ENCODE measurements at places on chromosomes 6 and 20. TPM values are rescaled to one million over a fixed set of nuclear protein-coding genes. Genes with fewer than 3 reads are reported as not detected.

- DNase-seq: no peak
Measured at GRCh38 chr20:8394308-8394945, 262.4 kb downstream of the PLCB1 start.

GRCh38 chr20:45409521-45410272 is 1.6 kb downstream of the DBNDD2 start:
- no peak for DNase-seq

DNA sequence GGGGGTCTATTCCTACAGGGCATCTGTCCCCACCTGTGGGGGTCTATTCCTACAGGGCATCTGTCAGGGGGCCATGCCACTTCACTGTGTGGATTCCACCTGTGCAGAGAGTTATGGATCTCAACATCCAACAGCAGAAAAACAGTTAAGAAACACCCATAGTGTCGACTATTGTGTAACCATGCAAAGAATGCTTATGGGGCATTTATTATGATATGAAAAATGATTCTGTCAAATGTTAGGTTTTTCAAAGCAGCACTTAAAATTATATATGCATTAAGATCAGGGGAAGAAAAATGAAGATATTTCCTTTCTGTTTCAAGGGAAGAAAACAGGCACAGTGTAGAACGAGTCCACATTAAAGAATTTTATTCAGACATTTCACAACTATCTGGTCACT is 2.9 kb downstream of the GPR31 start:
- no peak for DNase-seq

DNA sequence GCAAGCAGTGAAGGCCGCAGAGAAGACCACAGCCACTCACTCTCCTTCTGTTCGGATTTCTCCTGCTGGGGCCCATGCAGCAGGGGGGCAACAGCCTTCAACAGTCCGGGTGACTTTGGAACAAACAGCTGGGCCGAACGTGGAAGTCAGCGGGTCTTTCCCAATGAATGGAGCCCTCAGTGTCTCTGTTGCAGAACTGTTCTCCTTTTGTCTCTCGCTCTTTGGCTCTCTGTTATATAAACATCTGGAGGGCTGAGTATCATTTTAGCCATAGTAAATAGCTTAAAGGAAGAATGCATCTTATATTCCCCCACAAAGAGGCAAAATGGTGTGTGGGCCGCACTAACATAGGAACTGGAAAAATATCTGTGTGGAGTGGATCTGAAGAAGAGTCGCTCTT is 136.7 kb upstream of the RALGAPA2 start:
- DNase-seq: no peak

GRCh38 chr20:4774207-4774606 is 52.5 kb downstream of the PRND start:
- no peak for DNase-seq

DNA sequence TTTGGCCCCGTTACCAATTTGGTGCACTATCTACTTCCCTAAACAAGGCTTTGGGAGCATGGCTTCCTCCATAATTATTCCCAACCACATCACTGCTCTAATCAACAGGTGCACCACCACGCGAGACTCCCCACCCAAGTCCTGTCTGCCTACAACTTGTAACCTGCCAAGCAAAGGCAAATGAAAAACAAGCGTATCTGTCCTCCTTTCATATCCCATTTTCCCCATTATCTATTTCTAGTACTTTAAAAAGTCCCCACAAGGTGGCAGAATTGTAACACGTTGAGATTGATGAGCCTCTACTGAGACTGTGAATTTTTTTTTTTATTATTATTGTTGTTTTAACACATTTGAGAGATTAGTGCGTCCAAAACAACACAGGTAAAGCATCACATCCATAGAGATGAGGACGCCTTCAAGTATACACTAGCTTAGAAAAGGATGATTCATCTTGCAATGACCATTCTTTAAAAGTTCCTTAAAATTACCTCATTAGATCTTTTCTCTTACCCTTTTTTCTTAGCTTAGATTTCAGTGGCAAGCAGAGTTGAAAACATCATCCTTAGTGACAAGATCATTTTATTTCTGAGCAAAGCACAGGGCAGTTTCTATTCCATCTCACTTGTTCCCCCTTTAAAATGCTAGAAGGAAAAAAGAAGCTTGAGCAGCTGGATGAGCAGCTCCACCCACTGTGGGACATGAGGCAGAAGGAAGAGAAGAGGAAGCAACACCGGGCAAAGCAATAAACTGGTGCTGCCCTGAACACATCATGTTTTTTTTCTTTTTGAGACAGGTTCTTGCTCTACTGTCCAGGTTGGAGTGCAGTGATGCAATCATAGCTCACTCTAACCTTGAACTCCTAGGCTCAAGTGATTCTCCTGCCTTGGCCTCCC is 210.8 kb downstream of the ARHGAP18 start:
- no peak for DNase-seq

DNA sequence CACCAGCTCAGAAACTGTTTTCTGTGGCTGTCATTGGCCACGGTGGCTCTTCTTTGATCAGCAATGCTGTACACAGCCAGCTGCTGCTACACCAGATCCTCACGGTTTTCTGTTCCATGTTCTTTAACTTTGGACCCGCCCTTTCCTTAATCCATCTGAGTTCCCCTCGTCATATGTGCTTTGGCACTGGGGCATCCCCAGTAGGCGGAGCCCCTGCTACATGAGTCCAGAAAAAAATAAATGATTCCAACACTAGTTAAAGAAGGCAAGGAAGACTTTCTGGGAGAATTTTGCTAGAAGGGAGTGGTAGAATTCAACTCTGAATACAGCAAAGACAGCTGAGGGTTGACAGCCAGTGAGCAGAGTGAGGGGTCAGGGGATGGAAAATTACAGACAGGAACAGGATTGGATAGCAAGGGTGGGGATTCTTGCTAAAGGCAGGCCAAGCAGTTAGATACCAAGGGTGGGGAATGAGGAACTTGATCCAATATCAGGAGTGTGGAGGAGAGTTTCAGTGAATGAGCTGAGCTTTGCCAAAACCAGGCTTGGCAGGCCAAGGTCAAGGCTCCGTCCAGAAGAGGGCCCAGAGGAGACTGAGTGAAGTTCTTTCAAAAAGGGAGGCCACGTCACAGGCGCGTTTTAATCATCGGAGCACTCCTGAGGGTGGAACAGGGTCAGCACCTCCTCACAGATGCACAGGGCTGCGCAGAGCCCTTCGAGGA is 391.8 kb downstream of the CDH4 start:
- DNase-seq: no peak

DNA sequence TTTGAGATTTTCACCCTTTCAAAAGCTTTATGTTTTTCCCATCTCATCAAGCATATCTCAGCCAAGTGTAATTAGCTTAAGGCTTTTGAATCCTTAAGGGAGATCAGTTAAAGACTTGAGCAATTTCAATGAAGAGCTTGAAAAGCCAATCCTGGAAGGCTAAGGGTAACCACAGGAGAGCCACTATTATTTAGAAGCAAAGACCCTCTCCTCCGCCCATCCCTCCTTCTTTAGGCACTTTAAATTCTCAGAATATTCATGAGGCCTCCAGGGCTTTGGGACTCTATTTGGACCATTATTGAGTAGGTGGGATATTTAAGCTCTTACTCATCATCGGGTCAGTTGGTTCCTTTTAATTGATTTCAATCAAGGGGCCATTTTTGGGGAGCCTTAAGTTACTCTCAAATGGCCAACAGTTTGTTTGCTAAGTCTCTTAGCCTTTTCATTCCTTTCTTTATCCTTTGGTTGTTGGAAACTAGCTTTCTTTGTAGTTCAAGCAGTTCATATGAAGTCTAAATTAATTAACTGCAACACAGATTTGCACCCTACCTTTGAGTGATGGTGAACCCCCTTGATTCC is 567.2 kb downstream of the KIF16B start:
- no peak for DNase-seq

GRCh38 chr6:126535595-126535994 is 195.7 kb downstream of the CENPW start:
- no peak for DNase-seq

DNA sequence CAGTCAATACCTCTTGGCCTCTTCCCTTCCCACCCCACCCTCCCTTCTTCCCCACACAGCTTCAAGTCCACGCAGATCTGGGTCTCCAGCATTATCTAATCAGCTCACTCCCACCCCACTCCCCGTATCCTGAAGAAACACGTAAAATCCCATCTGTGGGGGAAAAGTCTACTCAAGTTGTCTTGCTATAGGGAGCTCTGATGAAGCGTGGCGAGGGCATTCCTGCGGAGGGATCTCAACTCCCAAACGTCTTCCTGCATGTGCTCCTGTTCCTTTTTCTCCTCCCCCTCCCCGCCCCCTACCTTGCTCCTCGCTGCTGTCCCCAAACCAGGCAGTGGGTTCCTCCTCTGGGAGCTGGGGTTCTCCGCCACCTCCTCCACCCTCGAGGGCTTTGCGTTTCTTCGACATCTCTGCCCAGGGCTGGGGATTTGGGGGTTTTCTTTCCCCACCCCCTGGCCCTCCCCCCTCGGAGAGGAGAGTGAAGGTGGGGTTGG is 181.8 kb downstream of the TBXT start:
- DNase-seq: no peak

DNA sequence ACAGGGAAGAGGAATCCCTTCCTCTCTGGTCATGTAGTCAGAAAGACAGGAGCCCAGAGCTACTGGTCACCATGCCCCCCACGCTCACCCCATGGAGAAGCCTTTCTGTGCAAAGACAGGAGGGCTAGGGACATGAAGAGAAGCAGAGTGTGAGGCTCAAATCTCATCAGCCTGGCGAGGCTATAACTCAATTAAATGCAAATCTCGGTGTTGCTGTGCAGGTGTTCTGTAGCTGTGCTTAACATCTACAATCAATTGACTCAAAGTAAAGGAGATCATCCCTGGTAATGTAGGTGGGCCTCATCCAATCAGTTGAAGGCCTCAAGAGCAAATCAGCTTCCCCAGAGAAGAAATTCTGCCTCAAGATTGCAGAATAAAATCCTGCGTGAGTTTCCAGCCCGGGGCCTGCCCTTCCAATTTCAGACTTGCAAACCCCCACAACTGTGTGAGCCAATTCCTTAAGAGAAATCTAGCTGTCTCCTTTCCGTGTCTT is 64.4 kb downstream of the CHMP4B start:
- no peak for DNase-seq

- DNase-seq: no peak
Measured at GRCh38 chr20:36862857-36863668, 12.9 kb upstream of the TLDC2 start.

The SAYSD1 gene
- total RNA-seq: 20.5 TPM

The MYLK4 gene
- total RNA-seq: 0.48 TPM

The OTOR gene
- not detected for total RNA-seq

The KIAA1755 gene
- total RNA-seq: 1.2 TPM

The CGAS gene
- 3.6 TPM for total RNA-seq

The ESR1 gene
- total RNA-seq: 4.9 TPM

Data from omental fat pad (tissue), 4 donors.